Adrenal gland (tissue), 19 donors: ENCODE measurements at places on chromosomes 2 and 18.
A peak's percentile ranks its signal among the peaks of the same experiment; 100 is the strongest.

- no peak for DNase-seq
These were observed 20.3 kb upstream of the NPAS2 start for GRCh38 chr2:100799686-100800085.

- no peak for DNase-seq
These were observed 138.2 kb downstream of the ASXL3 start for GRCh38 chr18:33716061-33716683.

GRCh38 chr2:114160263-114160981 lies 270.5 kb downstream of the ACTR3 start:
- DNase-seq: peak; percentile 81

- peak; percentile 22 for DNase-seq
These were observed 134.7 kb downstream of the UBR3 start for GRCh38 chr2:169961911-169962310.

DNA sequence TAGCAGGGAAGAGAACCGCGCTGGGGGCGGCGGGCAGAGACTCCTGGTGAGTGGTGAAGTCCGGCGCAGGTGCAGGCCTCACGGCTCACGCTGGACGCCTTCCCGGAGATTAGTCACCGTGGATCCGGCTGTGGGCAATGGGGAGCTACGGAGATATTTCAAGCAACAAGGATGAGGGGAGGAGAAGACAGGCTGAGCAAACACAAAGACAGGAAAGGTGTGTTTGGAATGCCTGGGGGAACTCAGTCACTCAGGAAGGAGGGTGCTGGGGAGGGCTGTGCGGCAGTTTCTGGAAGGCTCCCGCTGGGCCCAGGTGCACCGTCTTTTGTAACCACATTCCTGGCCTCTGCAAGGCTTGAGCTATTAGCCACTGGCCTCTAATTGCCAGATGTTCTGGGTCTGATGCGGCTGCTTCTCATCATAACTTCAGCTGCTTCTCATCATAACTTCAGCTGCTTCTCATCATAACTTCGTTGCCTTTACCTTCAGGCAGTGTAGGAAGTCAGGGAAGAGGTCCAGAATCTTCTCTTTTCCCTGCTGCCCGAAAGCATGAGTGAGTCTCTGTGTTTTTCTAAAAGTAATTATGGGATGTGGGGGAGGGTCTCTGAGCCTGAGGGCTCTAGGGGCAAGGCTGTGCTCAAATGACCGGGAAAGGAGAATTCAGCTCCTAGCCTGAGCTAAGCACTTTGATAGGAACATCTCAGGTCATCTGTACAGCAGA lies 118.9 kb downstream of the PXDN start:
- no peak for DNase-seq

GRCh38 chr2:231800493-231801091 lies 14.3 kb downstream of the COPS7B start:
- DNase-seq: peak; percentile 91
